ENCODE measurements at places on chromosomes 5 and 9.

GRCh38 chr9:94160594-94161501, 76.6 kb downstream of the PTPDC1 start:
- DNase-seq: no peak

DNA sequence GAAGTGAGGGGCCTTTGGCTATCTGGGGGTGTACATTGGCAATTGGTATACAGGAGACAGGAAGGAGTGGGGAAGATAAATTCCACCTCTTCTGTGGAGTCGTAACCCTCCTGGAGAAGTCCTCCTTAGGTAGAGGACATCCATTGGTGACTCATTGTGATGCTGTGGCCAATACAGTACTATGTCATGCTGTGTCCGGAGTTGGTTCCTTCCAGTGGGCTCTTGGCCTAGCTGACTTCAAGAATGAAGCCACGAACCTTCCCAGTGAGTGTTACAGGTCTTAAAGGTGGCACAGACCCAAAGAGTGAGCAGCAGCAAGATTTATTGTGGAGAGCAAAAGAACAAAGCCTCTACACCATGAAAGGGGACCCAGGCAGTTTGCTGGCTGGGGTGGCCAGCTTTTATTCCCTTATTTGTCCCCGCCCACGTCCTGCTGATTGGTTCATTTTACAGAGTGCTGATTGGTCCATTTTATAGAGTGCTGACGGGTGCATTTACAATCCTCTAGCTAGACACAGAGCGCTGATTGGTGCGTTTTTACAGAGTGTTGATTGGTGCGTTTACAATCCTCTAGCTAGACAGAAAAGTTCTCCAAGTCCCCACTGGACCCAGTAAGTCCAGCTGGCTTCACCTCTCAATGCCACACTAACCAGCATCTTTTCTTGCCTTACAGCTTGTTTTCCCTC, 37.3 kb upstream of the FBP1 start:
- no peak for DNase-seq

- no peak for DNase-seq
These were observed 50.1 kb upstream of the SMAD5 start for GRCh38 chr5:136082390-136083193.

DNA sequence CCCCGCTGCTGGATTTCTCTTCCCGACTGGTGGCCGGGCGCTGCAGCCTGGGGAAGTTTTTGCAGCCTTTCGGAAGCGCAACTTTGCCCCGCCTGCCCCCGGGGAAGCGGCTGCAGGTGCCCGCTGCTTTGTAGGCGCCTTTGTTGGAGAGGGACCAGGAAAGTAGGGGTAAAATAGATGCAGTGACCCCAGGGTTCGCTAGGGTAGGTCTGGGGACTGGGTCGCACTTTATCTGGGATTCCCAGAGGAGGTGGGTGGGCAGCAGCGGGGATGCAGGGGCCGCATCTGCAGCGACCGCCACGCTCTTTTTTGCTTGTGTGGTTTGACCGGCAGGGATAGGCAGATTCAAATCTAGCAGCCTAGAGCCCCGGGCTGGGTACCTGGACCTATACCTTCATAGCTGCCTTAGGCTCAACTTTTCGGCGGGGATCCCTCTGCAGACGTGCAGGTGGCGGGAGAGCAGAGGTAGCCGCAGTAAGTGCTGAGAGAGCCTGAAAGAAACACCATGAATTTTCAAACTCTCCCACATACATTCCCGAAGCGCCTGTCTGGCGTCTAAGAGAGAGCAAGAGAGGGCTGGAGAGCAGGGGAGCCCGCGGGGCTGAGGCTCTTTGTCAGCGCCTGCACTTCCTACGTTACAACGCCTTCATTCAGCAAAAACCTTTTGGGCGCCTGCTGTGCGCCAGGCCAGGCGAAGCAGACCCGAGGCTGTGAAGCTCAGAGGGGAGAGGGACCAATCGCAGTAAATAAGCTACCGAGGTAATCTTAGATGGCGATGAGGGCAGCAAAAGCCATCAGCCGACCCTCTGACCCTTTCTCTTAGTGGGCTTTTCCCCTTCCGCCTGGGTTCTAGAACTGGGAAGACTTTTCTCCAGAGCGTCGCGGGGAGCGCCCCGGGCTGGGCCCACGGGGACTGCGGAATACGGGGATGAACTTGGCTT, 642 bp downstream of the SV2C start:
- DNase-seq: peak; percentile 47

DNA sequence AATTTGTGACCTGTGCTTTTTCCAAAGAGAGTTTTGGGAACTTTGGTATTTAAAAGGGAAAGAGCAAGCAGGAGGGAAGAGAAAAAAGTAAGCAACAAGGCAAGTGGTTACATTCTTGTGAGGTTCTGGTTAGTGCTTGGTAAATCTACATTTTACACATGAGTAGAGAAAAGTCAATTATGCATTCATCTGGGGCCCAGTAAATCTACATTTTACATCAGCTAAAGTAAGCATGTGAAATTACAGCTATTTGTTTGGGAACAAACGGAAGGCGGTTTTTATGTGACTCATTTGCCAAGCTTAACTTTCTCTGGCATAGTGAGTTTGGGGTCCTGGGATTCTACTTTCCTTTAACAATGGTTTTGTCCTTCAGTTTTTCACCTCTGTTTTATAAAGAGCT, 102.2 kb downstream of the SNX18 start:
- no peak for DNase-seq

DNA sequence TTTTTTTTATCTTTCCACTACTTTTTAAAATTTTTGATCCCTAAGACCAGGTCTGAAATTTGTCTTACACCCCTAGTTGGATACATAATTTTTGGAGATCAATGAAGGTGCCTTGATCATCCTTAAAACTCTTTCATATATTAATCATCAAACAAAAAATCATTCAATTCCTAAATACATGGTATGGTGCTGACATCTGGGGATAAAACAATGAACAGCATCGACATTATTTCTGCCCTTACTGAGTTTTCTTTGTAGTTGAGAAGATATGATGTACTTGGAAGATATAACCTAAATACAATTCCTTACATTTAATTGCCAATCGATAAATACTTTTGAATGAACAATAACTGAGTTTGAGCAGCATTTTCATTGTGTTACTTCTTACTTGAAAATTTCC, 18.3 kb downstream of the SPINK9 start:
- no peak for DNase-seq

DNA sequence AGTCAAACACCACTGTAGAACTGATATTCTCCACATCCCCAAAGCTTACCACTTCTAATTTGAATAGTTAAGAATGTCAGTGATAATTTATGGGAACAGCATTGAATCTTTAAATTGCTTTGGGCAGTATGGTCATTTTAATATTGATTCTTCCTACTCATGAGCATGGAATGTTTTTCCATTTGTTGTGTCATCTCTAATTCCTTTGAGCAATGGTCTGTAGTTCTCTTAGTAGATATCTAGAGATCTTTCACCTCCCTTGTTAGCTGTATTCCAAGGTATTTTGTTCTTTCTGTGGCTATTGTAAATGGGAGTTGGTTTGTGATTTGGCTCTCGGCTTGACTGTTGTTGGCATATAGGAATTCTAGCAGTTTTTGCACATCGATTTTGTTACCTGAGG, 1341.8 kb upstream of the CDH9 start:
- DNase-seq: no peak

DNA sequence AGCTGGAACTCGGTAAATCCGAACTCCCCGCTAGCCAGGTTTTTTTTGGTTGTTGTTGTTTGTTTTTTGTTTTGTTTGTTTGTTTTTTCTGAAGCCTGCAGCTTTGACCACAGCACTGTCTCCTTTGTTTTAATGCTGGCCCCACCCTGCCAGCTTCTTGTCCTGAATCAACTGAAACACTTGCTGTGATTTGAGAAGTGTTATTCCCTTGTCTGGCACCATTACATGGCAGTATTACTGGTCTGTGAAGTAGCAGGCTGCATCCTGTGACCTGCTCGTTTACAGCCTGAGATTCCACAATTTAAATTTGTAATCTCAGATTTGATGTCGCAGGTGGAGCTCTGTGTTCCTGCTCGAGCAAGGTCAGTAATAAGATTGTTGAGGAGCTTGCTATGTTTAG, 1.4 kb upstream of the SLC36A2 start:
- no peak for DNase-seq

- no peak for DNase-seq
These were observed 104.3 kb upstream of the MAP3K1 start for GRCh38 chr5:56710826-56711590.

- DNase-seq: no peak
These were observed 51.2 kb downstream of the MAN2A1 start for GRCh38 chr5:109740966-109741365.

GRCh38 chr5:132456987-132457361, 33.6 kb downstream of the IRF1 start:
- DNase-seq: no peak

DNA sequence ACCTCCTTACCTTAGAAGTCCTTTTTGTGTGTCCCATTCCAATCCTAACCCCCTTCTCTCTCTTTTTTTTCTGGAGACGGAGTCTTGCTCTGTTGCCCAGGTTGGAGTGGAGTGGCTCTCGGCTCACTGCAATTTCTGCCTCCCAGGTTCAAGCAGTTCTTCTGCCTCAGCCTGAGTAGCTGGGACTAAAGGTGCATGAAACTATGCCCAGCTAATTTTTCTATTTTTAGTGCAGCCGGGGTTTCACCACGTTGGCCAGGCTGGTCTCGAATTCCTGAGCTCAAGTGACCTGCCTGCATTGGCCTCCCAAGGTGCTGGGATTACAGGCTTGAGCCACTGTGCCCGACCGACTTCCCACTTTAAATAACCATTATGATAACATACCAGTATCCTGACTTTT, 17.5 kb downstream of the TMEM38B start:
- no peak for DNase-seq

DNA sequence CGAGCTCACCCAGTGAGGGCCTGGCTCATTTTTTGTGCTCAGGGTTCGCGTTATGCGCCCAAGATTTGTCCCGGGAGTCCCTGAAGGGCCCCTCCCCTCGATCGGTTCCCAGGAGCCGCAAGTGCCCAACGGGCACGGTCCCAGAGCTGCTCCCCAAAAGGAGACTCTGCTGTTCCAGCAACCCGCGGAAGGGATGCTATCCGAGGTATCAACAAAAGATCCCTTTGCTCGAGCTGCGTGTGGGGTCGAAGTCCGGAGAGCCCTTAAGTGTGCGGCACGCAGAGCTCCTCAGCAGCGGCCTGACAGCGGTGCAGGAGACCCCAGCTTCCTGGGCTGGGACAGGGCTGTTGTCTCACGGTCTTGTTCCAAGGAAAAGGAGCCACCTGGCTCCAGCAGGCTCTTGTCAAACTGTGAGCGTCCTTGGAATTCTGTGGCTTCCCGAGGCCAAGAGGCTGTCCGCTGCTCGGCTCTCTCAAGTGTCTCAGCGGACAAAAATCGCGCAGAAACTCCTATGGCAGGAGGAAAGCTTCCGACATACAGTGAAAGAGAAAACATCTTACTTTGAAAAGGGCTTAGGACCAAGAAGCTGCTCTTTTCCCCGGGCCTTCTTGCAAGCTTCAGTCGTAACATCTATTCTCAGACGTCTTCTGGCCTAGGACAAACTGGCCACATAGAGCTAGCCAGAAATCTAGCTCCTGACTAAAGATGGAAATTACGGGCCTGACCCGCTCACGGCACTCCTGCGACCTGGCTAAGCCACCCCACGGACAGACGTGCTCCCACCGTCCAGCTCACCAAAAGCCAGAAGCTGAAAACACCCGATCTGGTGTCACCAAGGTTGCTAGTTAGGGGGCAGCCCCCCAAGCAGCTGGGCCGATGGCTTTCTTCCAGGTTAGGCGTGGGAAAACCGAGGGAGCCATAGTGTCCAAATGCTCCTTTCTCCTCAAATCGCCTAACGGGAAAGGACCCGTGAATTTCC, 2.6 kb upstream of the FOXB2 start:
- DNase-seq: no peak

- DNase-seq: no peak
These were observed 411 bp upstream of the MAT2B start for GRCh38 chr5:163505049-163505367.

GRCh38 chr5:26419987-26420386, 618.4 kb downstream of the CDH9 start:
- no peak for DNase-seq

DNA sequence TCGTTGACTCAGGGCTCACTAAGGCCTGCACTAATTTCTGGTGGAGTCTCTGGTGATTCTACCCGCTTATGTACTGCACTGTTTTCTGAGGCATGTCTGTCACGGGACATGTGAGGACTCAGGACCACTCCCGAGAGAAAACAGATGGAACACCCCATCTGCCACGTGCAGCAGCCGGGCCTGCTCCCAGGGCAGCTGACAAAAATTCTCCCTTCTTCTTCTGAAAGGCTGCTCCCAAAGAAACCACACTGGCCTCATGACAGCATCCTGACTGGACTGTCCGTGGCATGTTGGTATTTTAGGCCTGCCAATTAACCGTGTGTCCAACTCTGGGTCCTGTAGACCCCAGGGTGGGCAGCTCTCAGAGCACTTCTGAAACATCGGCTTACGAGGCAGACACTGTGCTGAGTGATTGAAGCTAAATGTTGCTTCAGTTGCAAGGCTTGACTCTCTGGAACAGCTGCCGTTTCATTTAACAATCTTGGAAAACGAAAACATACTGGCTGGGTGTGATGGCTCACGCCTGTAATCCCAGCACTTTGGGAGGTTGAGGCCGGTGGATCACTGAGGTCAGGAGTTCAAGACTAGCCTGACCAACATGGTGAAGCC, 39.0 kb downstream of the FAM240B start:
- peak; percentile 96 for DNase-seq

- DNase-seq: no peak
These were observed 188.6 kb upstream of the DMRT1 start for GRCh38 chr9:652914-653313.

- DNase-seq: no peak
These were observed 252.1 kb downstream of the DOCK8 start for GRCh38 chr9:466747-467146.

GRCh38 chr5:132179405-132179804, 48.2 kb downstream of the P4HA2 start:
- no peak for DNase-seq

DNA sequence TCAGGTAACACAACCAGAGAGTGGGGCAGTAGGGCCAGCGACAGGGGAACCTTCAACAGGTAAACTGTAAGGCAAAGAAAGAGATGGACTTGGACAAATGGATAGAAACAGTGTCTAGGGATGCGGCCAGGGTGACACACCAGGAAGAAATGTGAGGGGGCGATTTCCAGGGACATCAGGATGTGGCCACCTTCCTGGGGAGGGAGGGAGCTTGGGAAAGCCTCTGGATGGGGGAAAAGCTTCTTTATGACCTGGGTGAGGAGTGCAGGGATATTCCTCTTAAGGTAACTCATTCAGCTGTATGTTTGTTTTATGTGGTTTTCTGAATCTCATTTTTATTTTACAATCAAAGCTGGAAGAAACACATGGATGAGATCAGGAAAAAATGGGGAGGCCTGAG, 11.9 kb upstream of the NXNL2 start:
- no peak for DNase-seq

DNA sequence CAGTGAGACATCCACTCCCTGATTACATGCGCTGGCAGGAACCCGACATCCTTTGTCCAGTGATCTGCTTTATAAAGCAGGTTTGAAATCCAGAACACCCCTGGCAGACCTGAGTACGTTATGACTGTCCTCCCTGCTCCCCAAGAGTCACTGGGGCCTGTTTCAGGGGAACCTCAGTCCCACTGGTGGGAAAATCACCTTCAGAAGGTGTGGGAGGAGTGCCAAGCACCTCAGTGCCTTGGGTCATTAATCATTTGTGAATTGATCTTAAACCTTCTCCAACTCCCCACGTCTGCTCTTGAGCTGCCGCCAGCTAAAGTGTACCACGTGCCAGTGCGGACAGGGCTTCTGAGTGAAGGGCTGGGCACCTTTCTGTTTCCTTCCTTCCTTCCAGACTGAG, 16.2 kb downstream of the SLC6A3 start:
- no peak for DNase-seq

GRCh38 chr5:128537221-128537999, 635 bp downstream of the FBN2 start:
- DNase-seq: no peak

- DNase-seq: peak; percentile 25
These were observed 4.0 kb downstream of the DNM1 start for GRCh38 chr9:128206916-128207910.

GRCh38 chr5:159182691-159183090, 26.7 kb downstream of the RNF145 start:
- DNase-seq: no peak
